ENCODE measurements at places on chromosomes 5 and 9. TPM values are rescaled to one million over a fixed set of nuclear protein-coding genes. Genes with fewer than 3 reads are reported as not detected.

The PCDHB16 gene
- total RNA-seq: 20.1 TPM

GRCh38 chr5:106780355-106780754, 890.4 kb downstream of the EFNA5 start:
- no peak overlapping the region for H3K27ac ChIP-seq
- no peaks in the 10 kb centered on the region for H3K27me3 ChIP-seq
- no peak for DNase-seq
- no peaks in the 10 kb centered on the region for H3K36me3 ChIP-seq
- no peaks in the 10 kb centered on the region for H3K4me1 ChIP-seq

DNA sequence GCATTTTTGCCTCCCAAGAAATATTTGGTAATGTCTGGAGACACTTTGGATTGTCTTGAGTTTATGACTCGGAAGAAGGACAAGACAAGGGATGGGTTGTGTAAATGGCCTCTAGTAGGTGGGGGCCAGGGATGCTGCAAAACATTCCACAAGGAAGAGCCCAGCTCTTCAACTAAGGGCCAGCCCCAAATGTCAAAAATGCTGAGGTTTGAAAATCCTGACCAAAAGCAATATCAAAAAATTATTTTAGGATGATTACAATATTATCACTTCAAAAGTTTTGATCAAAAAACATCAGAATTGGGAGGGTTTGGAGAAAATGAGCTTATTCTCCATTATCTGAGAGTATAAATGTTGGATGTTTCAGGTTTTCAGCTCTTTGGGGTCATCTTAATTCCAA, 248.9 kb upstream of the SLC24A2 start:
- no peak overlapping the region for H3K27ac ChIP-seq
- peaks cover 13% of the 10 kb centered on the region for H3K4me1 ChIP-seq
- DNase-seq: no peak
- no peaks in the 10 kb centered on the region for H3K27me3 ChIP-seq
- no peak overlapping the region for H3K4me3 ChIP-seq

- no peaks in the 10 kb centered on the region for H3K36me3 ChIP-seq
- peaks cover 1% of the 10 kb centered on the region for H3K27me3 ChIP-seq
- DNase-seq: no peak
- H3K4me1 ChIP-seq: peaks cover 9% of the 10 kb centered on the region
- no peak overlapping the region for H3K4me3 ChIP-seq
Observed at GRCh38 chr5:74452856-74453255, 187.7 kb downstream of the ENC1 start.

All from glutamatergic neuron (in vitro differentiated cells).